ENCODE measurements at places on chromosomes 3 and 15.

- DNase-seq: no peak
These were observed 20.9 kb downstream of the SLC6A6 start for GRCh38 chr3:14423197-14423743.

- no peak for DNase-seq
These were observed 19.5 kb upstream of the FBLN2 start for GRCh38 chr3:13529196-13530112.

GRCh38 chr15:99201408-99202175, 47.8 kb downstream of the TTC23 start:
- no peak for DNase-seq

DNA sequence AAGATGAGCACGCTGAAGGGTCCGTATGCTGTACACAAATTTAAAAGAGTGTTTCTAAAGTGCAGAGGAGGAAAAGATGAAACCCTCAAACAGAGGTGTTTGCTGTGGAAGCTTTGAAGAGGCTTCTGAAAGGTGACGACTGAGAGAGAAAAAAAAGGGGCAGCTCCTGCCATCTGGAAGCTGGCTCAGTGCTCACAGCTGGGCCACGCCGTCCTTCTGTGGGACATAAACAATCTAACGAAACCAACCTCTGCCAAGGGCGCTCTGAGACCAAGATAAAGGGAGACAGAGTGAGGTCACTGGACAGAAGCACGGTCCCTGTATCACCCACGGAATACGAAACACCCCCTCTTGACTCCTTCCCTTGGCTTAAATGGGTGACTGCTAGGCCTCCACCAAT, 96.3 kb upstream of the SLC6A6 start:
- no peak for DNase-seq

GRCh38 chr3:78183906-78184599, 1144.2 kb downstream of the ROBO2 start:
- no peak for DNase-seq

- DNase-seq: no peak
These were observed 37.9 kb downstream of the TIGIT start for GRCh38 chr3:114331710-114332109.

- no peak for DNase-seq
These were observed 92.1 kb downstream of the XRN1 start for GRCh38 chr3:142355692-142356091.

GRCh38 chr3:184381261-184382224, 1.7 kb downstream of the CHRD start:
- DNase-seq: no peak

DNA sequence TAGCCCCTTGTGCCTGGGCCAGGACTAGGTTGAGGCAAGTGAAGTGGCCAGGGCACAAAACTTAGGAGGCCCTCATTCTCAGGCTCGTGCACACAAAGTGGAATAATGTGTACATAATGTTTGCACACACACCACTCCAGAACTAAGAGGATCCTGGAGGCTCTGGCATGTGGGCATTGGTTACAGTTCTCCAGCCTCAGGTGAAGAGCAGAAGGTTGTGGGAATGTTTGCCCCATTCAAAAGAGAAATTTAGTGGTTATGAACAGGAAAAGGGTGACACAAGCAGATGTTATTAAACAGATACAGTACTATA, 31.3 kb downstream of the ASB7 start:
- DNase-seq: no peak

GRCh38 chr3:44976002-44976815, at the start of the genes EXOSC7 and ZDHHC3:
Gene EXOSC7, plus strand, starts transcription at chr3:44976244. Its CDS starts 34 bp downstream, at chr3:44976278.
Gene ZDHHC3, minus strand, starts transcription at chr3:44976174. Its CDS starts 16,738 bp downstream, at chr3:44959436.
- peak; percentile 81 for DNase-seq

DNA sequence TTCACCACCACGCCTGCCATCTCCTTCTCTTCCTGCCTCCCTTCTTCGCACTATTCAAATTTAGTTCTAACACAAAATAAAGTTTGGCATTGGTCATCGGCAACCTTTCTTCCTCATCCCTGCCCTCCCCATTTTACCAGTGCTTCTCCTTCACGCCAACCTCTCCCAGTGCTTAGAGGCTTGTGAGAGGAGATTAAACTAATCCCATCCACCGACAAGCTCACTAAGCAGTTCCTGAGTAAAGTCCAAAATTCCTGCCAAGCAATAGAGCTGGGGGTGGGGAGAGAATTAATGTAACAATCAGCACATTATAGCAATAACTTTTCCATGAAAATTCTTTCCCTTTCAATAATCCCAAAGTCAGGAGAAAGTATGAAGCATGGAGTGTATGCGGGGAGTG, 157.4 kb upstream of the GMNC start:
- DNase-seq: no peak

GRCh38 chr3:155605571-155605970, 139.3 kb downstream of the PLCH1 start:
- no peak for DNase-seq

GRCh38 chr15:80310776-80311175, 58.8 kb upstream of the CTXND1 start:
- DNase-seq: no peak

- no peak for DNase-seq
These were observed 217.8 kb upstream of the CBLB start for GRCh38 chr3:106086636-106087035.

GRCh38 chr3:135238236-135238830, 443.3 kb downstream of the EPHB1 start:
- DNase-seq: no peak

DNA sequence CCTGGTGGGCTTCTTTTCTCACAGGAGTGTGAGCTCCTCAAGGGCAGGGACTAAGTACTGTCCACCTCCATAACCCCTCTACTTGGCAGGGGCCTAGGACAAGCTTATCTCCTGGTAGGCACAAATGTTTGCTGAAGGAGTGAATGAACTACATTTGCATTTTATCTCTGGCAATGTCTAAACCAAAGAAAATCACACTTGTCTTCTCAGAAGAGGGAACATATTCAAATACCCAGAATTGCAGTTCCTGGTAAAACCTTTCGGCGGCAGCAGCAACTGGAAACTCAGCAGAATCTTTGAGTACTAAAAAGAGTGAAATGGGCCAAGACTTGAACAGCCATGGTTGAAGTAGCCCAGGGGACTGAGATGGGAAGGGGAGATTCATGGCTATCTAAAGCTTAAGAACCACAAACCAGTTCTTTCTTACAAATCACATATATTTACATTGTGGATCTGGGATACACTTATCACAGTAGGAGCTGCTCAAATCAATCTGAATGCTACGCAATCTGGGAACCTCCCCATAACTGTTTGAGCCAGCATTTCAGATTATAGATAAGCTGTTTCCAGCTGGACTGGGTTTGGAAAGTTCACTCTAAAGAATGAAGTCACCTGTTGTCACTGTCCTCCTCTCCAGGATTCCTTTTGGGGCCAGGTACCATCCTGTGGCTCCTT, 18.7 kb upstream of the PTPN9 start:
- no peak for DNase-seq

DNA sequence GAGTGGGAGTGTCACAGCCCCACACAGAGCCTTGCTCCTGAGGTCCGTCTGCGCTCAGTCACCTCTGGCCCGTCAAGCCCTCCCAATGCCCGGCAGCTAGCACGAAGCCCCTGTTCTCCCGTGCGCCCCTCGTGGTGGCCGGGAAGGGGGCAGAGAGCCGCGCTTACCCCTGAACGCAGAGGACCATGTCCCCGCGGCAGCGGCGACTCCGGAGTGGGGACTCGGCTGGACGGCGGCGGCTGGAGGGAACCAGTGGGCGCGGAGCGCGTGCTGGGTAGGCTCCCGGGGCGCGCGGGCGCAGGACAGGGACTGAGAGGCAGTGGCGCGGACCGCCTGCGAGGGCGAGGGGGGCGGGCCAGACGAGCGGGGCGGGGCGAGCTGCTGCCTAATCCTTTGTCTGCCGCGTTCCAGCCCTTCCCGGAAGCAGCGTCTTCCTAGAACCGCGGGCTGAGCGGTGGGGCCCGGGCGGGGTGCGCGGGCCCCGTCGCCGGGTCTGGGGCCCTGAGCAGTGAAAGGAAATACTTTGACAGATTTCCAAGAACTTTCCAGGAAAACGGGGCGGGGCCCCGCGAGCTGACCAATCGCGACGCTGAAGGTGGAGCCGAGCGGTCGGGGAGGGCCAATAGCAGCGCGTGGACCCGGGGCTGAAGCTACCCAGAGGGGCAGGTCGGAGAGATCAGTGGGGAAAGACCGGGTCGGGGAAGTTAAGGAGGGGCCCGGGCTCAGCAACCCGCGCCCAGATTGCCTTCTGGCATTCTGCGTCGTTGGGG, at the start of gene CISH:
TSS of gene CISH (minus strand) at position 311 of the 770 bp plus-strand sequence. CDS start at position 187, 124 bp downstream.
- peak; percentile 95 for DNase-seq

DNA sequence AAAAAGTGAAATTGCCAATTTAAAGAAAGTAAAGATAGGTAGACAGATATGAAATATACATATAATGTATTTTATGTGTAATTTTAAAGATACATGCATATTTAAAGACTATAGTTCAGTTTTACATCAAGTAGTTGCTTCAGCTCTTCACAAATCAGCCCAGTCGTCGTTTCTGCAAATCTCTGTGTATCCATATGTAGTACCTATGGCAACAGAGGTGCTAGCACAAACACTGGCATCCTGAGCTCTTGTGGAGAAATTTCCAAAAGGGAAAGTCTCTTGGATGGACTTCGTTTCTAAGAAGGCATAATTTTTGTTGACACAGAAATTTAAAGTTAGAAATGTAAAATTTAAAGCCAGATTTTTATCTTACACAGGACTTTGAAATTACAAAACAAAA, 1284.7 kb downstream of the ROBO1 start:
- no peak for DNase-seq

- no peak for DNase-seq
These were observed 2.9 kb downstream of the TLR9 start for GRCh38 chr3:52222319-52223221.

DNA sequence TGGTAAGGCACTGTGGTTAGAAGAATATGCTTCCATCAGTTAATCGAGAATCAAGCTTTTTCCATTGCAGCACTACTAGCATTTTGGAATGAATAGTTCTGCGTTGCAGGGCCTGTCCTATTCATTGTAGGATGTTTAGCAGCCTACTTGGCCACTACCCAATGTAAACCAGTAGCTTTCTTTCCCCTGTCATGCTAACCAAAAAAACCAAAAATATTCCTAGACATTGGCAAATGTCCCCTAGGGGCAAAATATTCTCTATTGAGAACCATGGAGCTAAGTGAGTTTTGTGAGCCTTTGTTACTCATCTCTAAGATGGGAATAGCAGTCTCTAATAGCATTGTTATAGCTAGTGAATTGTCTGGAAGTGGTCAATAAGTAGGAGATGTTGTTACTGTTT, 187.2 kb downstream of the CADPS start:
- DNase-seq: no peak

DNA sequence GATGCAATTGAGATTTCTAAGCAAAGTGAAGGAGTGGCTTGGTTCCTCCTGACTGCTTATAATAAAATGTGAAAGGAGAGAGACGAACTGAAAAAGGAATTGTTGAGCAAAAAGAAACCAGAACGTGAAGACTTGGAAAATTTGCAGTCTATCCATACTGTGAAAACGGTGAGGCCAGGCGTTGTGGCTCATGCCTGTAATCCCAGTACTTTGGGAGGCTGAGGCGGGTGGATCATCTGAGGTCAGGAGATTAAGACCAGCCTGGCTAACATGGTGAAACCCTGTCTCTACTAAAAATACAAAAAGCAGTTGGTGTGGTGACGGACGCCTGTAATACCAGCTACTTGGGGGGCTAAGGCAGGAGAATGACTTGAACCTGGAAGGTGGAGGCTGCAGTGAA, 56.7 kb upstream of the TSPAN3 start:
- DNase-seq: no peak

- no peak for DNase-seq
These were observed 134.4 kb downstream of the TMCO5A start for GRCh38 chr15:38068626-38069391.

DNA sequence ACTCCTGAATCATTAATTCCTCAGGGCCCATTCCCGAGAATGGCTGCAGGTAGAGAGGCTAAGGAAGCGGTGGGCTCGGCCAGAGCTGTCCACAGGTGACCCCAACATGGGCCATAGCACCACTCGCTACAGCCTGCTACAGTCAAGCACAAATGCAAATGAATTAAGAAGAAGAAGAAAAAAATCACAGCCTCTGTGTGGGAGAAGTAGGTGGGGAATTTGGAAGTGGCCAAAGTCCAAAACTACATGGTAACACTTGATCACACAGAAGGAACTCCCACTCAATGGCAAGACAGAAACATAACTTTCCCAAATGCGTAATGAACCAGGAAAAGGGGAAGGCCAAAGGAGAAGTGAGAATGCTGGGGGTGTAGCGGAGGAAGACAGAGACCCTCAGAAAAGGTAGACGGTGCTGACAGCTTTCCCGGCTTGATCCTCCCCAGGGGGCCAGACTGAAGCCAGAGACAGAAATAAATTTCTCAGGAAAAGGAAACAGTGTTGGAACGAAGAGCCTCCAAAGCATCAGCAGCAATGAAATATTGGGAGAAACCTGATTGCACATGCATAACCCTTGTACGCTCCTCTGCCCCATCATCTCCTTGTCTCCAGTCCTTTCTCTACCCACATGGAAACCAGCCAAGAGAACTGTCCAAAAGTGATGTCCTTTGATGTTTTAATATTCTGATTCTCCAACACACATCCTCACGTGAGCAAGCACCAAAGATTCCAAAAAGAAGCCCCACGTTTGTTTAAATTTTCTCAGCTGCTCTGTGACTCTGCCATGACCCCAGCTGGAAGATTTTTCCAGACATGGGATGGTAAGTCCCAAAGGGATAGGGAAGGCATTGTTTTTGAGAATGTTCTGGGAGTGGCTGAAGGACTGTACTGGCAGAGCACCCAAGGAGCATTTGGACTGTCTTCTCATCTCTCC, 107.6 kb downstream of the OXNAD1 start:
- no peak for DNase-seq

DNA sequence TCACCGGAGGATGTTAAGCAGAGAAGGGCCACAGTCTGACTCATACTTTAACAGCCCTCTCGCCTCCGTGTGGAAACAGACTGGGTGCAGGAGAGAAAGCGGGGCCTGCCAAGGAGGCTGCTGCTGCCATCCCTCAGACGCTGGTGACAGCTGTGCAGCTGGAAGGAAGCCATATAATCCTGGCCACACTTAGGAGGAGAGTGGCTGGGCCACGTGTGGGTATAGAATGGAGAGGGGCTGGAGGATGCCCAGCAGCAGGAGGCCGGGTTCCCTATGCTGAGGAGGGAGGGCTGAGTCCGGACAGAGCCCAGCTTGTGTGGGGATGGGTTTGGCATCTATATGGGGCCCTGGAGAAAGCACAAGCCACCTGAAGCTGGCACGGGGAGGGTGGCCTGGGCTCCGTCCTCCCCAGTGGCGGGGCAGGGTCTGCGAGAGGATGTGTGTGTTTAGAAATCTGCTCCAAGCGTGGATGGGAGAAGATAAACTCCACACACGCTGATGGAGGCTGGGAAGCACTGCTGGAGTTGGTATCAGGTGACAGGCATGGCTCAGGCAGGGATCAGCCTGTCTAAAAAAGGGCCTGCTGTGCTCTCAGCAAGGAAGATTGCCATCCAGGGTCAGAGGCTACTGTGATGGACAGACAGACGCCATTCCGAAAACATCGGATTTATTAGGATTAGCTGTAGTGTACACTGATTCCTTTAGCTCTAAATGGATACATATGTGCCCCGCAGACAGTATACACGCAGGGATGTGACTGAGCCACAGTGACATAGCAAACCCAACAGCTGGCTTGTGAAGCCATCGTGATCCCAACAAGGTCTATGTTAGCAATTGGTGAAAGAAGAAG, 15.9 kb downstream of the ABTB1 start:
- no peak for DNase-seq

All from T1000 (cell line).